ENCODE measurements at places on chromosomes 3 and 15.

GRCh38 chr15:76011627-76012551 lies at the start of gene NRG4:
Gene NRG4 (minus strand): TSS chr15:76012424. CDS start chr15:76011230, 1,194 bp downstream.
- no peak for DNase-seq

GRCh38 chr15:70323111-70323851 lies 225.6 kb upstream of the TLE3 start:
- no peak for DNase-seq

DNA sequence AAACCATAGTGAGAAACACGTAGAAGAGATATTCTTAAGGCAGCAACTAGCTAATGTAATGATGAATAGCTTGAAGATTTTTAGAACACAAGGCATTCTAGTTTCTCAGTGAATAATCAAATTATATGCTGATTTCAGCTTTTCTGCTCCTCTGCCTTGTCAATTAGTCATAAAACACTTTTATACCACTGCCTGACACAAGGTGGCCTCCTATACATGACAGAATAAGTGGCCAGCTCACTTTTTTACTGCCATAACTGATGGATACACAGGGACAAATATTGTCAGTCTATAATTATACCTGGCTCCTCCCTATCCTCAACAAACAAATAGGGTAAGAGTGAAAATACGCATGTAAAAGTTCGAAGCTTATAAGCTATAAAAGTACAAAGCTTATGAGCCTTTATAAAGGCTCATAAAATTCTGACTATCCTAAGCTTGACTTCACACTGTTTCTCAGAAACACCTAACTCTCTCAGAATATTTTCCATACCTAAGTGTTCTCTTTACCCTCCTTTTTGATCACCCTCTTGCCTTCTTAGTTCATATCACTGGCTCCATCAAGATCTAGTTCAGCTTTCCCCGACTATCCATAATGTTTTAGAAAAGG lies 81.6 kb downstream of the HERC1 start:
- no peak for DNase-seq

GRCh38 chr3:15361494-15362214 lies 29.3 kb upstream of the SH3BP5 start:
- peak; percentile 35 for DNase-seq

- DNase-seq: no peak
Observed at GRCh38 chr3:10556312-10556711, 50.9 kb upstream of the ATP2B2 start.

- no peak for DNase-seq
Observed at GRCh38 chr15:90022905-90023700, 22.0 kb downstream of the ZNF710 start.

- DNase-seq: no peak
Observed at GRCh38 chr15:72614810-72615532, 39.5 kb upstream of the GOLGA6B start.

DNA sequence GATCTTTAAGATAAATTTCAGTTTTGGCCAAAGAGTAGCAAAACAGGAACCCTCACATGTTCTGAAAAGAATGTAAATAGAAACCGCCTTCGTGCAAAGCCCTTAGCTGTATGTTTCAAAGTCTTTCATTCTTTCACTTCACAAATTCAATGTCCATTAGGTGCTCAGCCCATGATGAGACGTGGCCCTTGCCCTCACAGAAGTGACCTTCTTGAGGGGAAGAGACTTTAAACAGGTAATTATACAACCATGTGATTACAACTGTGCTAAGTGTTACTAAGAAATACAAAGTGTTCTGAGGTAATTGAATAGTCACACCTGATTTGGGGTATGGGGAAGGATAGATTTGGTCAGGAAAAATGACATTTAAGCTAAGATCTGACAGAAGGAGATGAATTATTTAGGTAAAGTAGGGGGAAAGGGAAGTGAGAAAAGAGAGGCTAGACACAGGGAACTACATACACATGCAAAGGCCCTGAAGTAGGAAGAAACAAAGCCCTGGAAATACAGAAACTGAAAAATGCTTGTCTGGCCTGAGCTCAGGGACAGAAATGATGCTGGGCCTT lies 19.6 kb downstream of the HSPBAP1 start:
- DNase-seq: no peak

GRCh38 chr3:195003006-195003892 lies 267.7 kb downstream of the XXYLT1 start:
- DNase-seq: peak; percentile 97

GRCh38 chr15:48855501-48856440 lies 22.2 kb upstream of the EID1 start:
- DNase-seq: no peak

DNA sequence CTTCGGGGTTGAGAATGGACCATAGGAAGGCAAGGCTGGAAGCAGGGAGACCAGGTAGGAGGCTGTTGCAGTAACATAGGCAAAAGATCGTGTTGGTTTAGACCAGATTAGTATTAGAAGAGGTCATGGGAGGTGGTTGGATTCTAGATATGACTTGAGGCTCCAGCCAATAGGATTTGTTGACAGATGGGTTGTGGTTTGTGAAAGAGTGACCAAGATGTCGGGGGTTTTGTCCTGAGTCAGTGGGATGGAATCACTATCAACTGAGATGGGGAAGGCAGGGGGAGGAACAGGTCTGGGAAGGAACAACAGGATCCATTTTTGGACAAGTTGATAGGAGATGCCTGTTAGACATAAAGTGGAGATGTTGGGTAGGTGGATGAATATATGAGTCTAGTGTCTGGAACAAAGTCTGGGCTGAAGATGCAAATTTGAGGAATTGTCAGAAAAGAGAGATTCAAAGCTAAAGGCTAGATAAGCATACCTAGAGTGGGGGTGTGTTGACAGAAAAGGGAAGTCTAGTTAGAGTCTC lies 95.5 kb upstream of the NPHP3 start:
- no peak for DNase-seq

GRCh38 chr15:40762919-40763800 lies 708 bp upstream of the GCHFR start:
- no peak for DNase-seq

DNA sequence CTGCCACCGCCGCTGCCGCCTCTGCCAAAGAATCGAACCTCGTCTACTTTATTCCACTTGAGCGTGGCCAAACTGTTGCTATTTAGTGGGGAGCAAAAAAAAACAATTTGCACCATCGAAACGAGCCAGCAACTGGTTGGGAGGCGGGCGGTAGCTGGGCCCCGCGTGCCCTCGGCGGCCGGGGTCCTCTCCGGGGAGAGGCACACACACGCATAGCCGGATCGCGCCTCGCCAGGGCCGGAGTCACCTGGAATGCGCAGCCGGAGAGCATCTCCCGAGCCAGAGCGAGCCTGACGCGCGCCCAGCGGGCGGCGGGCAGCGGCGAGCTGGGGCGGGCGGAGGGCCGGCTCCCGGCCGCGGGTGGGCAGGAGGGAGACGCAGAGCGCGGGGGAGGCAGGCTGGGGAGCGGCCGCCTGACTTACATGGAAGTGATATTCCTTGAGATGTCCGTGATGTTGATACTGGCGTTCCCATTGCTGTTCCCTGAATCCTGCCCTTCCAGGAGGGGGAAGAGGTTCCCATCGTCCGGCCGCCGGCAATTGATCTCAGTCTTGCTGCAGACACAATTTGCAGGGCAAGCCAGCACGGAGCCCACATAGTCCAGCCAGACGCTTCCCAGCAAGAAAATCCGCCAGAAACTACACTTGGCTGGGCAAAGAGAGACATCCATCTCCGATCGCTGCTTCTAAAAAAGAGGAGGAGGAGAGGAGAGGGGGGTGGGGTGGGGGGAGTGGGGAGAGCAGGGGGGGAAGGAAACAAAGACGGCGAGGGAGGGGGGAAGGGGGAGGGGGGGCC lies 858 bp downstream of the NTRK3 start:
- DNase-seq: no peak

DNA sequence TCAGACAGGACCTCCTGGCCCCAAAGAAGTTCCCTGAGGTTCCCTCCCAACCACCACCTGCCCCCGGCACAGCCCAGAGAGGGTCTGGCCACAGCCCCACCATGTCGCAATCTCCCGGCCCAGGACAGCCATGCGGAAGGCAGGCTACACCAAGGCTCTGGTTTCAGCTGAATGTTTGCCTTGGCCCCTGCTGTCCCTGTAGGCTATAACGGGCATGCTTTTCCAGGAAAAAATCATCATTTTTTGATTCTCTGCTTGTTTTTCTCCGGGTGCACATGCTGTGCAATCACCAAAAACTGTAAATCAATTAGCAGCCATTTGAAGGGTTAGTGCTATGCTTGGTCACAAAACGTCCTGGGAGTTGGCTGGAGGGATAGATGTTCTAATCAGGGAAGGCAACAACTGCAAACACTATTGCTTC lies 142.7 kb upstream of the IGF1R start:
- DNase-seq: no peak

GRCh38 chr3:172201136-172201869 lies 161.9 kb downstream of the FNDC3B start:
- DNase-seq: no peak
